ENCODE measurements at places on chromosomes 1 and 21. TPM values are rescaled to one million over a fixed set of nuclear protein-coding genes. Genes with fewer than 3 reads are reported as not detected.

FAM72B gene
- 2.9 TPM for total RNA-seq

BARHL2 gene
- total RNA-seq: not detected

CYP4Z1 gene
- not detected for total RNA-seq

MYBPHL gene
- total RNA-seq: not detected

DNA sequence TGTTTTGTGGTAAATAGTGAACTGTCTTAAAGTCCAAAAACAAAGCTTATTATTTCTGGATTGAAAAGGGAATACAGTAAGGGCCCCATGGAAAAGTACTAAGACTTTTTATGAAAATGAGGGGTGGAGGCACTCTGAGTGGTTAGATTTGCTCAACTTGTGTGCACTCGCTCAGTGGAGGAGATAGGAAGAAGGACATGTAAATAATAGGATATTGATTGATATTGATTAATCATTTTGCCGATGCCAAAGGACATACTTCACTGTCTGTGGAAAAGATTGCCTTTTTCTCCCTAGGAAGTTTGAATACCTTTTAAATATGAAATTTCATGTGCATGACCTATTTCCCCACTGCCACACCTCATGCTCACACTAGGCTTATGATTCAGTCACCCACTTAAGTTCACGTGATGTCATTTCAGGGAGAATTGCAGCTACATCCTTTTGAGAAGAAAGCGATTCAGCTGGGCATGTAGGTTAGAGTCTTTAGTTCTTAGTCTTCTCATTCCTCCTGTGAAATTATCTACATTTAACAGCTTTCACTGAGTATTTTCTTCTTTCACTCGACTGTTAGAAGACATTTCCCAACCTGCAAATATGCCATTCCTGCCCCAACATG is 5.0 kb downstream of the MTR start:
- no peak for DNase-seq

GRCh38 chr1:6683434-6683833 is 18.2 kb downstream of the DNAJC11 start:
- no peak for DNase-seq

DNA sequence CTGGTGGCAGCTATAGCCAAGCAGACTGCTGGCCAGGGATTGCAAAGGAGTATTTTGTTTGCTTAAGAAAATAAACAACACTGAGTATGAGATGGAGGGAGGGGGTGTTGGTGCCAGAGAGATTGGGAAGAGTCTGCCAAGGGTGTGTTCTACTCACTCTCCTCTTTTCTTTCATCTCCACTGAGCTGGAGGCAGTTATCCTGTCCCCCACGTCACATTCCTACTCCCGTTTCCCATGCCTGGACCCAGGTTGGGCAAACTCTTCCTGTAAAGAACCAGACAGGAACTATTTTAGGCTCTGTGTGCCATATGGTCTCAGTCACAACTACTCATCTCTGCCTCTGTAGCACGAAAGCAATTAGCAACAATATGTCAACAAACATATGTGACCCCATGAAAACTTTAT is 1.4 kb upstream of the IL24 start:
- peak; percentile 74 for DNase-seq

GRCh38 chr1:59332983-59333382 is 36.1 kb downstream of the FGGY start:
- peak; percentile 60 for DNase-seq

Measured in HFFc6 (cell line).